ENCODE measurements at places on chromosomes 6 and 20. TPM values are rescaled to one million over a fixed set of nuclear protein-coding genes. Genes with fewer than 3 reads are reported as not detected.

CAP2 gene
- 7.6 TPM for total RNA-seq

DNA sequence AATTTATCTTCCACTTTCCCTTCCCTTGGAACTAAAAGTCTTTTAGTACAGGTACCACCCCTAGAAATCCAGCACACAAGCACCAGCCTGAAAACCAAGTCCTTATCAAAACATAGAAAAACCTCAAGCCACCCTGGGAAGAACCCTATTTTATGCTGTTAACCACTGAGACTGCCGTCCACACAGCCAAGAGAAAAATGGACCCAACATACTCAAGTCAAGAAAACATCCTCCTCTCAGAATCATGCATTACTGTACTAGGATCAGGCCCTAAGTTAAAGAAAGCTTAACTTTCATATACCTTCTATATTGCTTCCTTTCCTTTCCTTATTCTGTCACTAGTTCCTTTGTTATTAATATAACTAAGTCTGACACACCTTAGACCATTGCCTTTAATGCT is 16.9 kb upstream of the GOPC start:
- DNase-seq = no peak

DNA sequence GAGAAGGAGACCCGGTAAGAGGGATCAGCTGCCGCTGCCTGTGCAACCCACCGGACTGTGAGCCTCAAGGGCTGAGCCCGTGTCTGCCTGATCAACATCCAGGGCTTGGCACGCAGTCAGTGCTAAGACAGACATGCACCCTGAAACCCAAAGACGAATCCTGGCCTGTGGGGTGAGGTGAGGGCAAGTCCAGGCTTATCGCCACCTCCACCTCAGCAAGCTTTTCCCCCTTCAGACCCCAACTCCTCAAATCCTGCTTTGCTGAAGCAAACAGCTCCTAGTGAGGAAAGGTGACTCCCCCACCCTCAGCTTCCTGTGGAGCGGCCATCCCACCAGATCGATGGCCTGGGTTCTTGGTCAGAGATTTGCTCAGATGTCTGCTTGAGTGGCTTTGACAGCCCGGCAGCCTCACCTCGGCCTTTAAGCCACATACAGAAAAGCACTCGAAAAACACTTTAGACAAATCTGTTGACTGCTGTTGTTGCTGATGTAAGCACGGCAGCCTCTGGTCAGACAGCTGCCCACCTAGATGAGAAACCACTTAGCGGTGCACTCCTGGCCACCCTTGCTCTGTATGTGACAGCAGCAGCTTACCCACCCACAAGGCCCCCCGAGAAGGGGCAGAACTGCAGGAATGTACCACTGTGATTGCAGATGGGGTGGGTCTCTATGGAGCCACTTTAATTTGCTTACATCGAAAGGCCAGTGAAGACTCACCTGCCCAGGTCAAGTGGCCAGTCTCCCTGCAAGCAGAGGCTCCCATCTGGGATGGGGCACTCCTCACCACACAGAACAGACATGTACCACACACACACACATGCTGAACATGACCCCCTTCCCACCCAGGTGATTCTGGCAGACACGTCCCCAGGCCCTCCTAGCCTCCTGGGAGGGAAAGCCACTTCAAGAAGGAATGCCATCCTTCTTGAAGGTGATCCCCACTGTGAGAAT is 14.8 kb downstream of the MTCH1 start:
- DNase-seq = no peak

SIRPA gene
- total RNA-seq = 6.2 TPM

DNA sequence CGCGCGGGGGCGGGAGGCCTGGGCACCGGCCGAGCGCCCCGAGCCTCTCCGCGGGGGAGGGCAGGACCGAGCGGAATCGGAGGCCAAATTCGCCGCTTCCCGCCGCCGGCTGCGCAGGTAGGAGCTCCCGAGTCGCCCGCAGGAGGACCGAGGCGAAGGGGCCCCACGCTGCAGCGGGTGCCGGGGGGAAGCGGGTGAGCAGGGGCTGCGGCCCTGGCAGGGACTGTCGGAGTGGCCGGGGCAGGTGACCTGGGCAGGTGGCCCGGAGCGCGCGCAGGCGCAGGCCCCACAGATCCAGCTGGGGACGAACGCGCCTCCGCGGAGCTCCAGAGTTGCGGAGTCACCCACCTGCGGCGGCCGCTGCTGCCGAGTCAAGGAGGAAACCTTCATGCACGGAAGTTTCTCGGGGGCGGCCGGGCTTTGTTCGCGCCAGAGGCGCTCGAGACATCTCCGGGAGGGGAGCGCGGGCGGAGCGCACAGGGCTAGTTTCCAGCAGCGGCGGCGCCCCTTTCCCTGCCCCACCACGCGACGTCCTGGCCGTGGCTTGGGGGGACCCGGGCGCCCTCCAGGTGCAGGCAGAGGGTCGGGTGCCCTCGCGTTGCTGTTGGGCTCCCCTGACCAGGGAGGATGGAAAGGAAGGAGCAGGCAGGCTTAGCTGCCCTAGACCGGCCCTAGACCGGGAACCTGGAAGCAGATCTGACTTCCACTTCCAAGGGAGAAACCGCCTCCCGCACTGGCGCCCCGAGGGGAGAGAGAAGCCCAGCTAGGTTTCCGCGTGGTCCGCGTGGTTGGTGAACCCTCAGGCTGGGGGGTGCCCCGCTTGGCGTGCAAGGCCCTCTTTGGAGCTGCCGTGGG is 590 bp downstream of the SLCO4A1 start:
- DNase-seq = no peak

DNA sequence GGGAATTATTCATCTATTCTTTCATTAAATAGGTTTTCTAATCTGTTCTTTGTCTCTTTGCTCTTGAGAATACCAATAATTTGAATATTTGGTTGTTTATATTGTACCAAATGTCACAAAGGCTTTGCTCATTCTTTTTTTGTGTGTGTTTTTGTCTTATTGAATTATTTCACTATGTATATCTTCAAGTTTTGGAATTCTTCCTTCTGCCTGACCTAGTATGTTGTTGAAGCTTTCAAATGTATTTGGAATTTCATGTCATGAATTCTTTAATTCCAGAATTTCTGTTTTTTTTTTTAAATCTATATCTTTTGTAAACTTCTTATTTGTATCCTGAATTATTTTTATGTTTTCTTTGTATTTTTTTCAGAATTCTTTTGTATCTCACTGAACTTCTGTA is 16.8 kb downstream of the HLA-B start:
- no peak for DNase-seq

DNA sequence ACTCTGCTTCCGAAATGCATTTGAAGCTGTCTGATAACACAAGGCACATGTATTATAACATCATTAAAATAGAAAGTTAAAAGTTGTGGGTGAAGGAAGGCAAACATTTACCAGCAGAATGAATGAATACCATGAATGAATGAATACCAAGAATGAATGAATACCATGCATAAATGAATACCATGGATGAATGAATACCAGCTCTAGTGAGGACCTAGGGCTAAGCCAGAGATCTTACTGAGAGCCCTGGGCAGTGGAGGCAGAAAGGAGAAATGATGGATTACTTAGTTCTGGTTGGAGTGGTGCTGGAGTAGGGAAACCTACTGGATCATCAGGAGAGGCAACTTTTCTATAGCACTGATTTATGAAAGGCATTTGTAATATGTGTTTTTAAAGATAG is 998.0 kb downstream of the KIF16B start:
- no peak for DNase-seq

GRCh38 chr6:34082864-34083626 is 62.8 kb downstream of the GRM4 start:
- no peak for DNase-seq

- no peak for DNase-seq
These were observed 129.7 kb upstream of the UFL1 start for GRCh38 chr6:96391776-96392360.

GRCh38 chr6:36347621-36348020 is 10.9 kb upstream of the BNIP5 start:
- DNase-seq = no peak

FAXC gene
- 2.0 TPM for total RNA-seq

DNA sequence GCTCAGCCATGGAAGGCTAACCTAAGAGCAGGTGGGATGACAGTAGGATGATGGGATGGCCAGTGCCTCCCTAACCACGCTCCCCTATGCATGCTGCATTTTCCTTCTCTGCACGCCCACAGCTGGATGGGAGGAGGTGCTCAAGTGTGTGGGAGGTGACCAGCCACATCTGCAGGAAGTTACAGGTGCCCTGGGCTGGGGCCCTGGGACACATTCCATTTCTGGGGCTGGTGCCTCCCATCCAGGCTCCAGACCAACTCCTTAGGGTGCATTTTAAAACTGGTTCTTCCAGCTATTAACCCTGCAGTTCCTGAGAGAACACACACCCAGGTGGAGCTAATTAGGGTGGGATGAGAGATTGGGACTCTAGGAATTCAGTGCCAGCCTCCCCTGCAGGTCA is 135.3 kb upstream of the ARMC2 start:
- DNase-seq = no peak

GRCh38 chr6:36615018-36615761 is 21.0 kb downstream of the SRSF3 start:
- peak; percentile 57 for DNase-seq

SMLR1 gene
- not detected for total RNA-seq

- no peak for DNase-seq
These were observed 279.6 kb downstream of the NRN1 start for GRCh38 chr6:5726976-5727718.

TGM3 gene
- total RNA-seq = 0.10 TPM

- no peak for DNase-seq
These were observed 182.2 kb upstream of the RREB1 start for GRCh38 chr6:6925391-6926164.

GRCh38 chr6:87925373-87926060 is 122.1 kb upstream of the SPACA1 start:
- no peak for DNase-seq

GRCh38 chr6:16244869-16245451 is 6.6 kb downstream of the GMPR start:
- no peak for DNase-seq

DNA sequence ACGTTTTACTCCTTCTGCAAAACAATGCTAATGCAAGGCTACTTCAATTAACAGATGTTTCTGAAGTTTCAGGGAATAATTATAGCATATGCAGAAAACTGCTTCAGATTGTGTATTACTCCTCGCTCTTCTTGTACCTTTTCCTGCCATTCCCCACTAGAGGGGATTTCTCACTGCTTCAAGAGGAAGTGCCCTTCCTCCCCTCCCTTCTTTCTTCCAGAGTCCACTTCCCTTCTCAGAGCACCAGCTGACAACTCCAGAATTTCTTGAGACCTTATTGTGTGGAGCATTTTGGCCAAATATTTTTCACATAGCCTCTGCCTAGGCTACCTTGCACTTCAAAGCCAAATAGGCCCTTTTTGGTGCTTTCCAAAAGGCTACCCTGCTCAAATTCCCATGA is 12.7 kb upstream of the MCUR1 start:
- no peak for DNase-seq

DNA sequence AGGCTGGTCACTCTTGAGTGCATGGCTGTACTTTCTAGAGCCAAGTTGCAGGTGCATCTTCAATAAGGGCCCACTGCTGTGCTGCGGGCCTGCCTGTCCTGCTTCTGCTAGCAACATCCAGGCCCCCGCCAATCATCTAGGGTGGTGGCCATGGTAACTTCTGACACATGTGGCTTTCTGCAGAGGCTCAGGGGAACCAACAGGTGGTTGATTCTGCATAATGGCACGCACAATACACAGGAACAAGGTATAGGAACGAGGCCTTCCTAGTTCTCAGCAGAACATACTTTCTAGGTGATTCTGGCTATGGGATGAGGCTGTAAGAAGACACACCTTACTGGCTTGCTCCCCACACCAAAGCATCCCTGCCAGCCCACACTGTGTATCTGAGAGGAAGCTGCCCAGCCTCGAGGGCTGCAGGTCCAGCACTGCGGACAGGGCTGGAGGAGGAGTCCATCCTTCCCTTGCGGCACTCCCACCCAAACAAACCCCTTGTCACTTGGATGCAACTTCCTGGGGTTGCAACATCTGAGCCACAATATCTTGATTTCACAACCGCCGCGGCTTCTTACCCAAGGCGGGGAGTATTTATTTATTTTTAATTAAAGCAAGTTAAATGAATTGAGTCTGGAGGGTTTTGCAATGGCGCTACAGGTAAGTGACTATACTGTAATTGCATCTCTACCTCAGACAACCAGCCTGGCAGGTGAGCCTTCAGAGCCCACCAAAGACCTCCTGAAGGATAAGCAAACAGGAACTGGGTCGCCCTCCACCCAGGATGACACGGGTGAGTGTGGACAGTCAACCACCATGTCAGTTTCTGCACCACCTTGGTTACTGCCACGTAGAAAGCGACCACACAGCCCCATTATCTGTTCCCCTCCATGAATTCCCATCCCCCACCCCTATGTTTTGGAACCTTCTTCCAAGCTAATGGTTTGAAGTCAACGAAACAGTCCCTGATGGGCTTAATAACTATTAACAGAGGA is 49.6 kb downstream of the SULF2 start:
- DNase-seq = peak; percentile 39

GRCh38 chr6:8556370-8557013 is 121.1 kb upstream of the SLC35B3 start:
- DNase-seq = peak; percentile 86

TJAP1 gene
- total RNA-seq = 21.3 TPM

All from NCI-H460 (cell line).